CD4-positive, alpha-beta T cell treated with Interleukin-6 at 100 ng/mL for 8 hours (primary cell): ENCODE measurements at places on chromosomes 3 and 15.

DNA sequence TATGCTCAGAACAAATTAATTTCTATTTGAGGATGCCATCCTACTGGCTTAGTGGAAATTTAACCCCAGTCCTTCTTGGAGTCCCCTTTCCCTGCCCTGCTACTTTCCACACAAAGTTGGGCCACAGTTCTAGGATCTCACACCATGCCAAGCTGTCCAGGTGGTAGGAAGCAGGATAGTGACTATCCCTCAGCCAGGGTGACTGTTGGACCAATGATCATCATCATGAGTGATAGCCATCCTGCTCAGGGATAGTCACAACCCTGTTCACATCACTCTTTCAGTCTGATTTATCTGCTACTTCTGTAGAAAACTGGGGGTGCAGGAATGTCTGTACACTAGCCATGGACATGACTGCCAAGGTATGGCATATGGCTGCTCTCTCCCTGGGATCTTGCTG lies 12.8 kb downstream of the HRG start:
- DNase-seq, result no peak

GRCh38 chr3:12423918-12424630 lies 60.2 kb upstream of the TSEN2 start:
- no peak for DNase-seq

GRCh38 chr15:77959432-77959879 lies 118.1 kb downstream of the TBC1D2B start:
- DNase-seq, result peak; percentile 66

GRCh38 chr3:173584838-173585831 lies 187.6 kb downstream of the NLGN1 start:
- no peak for DNase-seq

- no peak for DNase-seq
These were observed 193.3 kb upstream of the TTC14 start for GRCh38 chr3:180408654-180409053.

GRCh38 chr3:161347726-161348125 lies 23.6 kb downstream of the SPTSSB start:
- DNase-seq, result no peak

DNA sequence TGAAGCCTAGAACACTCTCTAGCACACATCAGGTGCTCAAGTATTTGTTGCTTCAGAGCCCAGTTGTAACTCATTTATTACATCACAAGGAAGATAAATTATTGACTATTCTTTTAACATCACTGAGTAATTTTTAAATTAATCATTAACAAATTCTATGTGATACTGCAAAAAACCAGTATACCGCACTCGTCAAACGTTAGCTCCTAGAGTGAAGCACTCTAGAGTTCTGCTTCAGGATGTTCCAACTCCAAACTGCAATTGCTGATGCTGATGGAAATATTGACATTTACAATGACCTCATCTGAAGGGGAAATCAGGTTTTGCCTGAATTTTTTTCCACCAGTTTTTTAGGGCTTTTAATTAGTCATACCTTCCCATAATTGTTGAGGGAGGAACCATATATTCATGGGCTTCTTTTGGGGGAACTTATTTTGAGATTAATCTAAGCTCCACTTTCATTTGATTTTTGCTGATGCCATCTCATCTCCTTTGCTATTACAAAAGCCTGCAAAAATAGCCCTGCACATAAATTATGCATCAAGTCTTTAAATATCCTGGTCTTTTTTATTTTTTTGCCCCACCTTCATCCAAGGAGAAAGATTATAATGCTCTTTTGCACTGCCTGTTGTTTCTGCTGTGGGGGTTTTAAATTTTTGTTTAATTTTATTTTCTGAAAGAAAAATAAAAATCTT lies 123.0 kb upstream of the STAC start:
- DNase-seq, result no peak
